Caudate nucleus (tissue), 63 donors: ENCODE measurements at places on chromosomes 4 and X.

DNA sequence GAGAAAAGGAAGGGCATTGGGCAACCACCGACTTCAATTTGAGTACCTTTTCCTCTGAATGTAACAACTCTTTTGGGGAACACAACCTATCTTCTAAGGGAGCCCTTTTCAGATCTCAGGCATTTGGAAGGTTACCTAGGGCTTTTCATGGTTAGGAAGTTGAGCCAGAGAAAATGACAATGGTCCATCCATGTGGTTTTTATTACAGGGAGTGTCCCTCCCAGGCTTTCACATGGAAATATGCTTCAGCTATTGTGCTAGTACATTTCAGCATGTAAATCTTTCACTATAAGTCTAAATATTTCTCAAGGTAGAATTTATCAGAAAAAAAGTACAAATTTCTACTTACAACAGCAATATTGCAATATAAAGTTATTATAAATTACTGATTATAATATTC lies 259.8 kb downstream of the IQCM start:
- DNase-seq, result no peak

DNA sequence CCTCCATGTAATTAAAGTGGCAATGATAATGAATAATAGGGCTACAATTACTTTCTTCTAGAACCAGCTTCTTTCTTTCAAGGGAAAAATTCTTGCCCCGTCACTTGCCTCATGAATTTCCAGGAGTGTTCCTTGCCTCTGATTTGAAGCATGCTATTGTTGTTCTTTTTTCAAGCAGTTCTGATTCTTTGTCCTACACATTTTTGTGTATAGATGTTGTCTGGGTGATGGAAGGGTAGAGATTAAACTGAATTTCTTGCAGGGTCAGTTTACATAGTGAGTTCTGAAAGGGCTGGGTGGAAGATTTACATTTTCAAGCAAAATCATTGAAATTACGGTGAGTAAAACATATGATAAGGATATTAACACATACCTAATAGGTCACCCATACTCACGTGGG lies 107.0 kb upstream of the TENM3 start:
- no peak for DNase-seq

GRCh38 chrX:82961129-82961528 lies 547.0 kb upstream of the POU3F4 start:
- DNase-seq, result no peak

DNA sequence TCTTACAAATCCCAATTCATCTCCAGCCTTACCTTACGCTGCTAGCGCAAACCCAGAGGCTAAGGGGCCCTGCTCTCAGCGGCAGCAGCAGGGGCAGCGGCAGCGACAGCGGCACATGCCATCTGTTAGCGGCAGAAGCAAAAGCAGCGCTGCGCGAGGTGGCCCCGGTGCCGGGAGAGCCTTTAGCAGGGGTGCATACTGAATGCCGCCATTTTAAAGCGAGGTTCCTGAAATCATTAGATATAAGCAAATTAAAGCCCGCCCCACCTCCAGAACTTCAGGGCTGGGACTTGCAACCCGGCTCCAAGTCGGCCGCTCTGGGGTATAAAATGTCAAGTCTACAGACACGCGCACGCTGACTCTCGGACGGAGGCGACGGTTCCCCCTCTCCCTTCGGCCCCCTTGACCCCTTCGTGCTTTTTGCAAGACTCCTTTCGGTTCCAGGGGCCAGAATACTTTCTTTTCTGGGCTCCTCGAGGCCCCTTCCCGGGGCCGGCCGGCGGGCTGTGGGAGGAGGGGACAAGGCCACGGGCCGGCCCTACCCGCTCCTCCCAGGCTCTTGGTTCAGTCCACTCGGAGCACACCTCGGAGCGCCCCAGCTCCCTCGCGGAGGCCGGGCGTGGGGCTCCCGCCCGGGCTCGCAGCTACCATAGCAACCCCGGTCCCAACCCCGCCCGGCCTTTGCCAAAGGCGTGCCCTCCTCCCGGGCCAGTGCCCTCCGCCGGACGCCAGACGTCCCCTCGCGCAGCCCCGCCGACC lies at the start of gene MBNL3:
Gene MBNL3, minus strand, starts transcription at position 220 of the 759 bp plus-strand sequence. CDS start 49,427 bp downstream, outside the sequence.
- DNase-seq, result peak; percentile 8

DNA sequence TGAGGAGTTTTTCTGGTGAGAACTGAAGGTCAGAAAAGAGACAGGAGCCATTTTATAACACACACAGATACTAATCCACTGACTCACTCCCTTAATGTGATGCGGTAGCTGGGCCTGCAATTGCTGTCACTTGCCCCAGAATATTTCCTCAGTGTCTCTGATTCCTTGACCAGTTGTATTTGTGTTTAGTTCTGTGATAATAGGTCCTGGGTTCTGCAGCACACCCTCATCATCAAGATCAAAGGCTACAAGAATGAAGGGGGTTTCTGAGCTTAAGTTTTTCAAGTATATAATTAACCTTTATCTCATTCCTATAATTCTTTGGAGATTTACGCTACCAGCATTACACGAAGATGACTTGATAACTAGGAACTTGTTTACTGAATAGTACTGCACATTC lies 576.5 kb upstream of the CPXCR1 start:
- no peak for DNase-seq

- DNase-seq, result peak; percentile 7
Observed at GRCh38 chrX:9464435-9465371, at the start of gene TBL1X. Gene TBL1X, plus strand, starts transcription at chrX:9465058. Its CDS starts 188,529 bp downstream, at chrX:9653587.

GRCh38 chr4:60865273-60865672 lies 334.9 kb upstream of the ADGRL3 start:
- DNase-seq, result peak; percentile 23
